ENCODE measurements at places on chromosomes 5 and 9. TPM values are rescaled to one million over a fixed set of nuclear protein-coding genes. Genes with fewer than 3 reads are reported as not detected.

The PLCXD3 gene
- 10.6 TPM for total RNA-seq

The OTP gene
- 0.27 TPM for total RNA-seq

GRCh38 chr9:109843641-109844040, 63.6 kb downstream of the PALM2AKAP2 start:
- peak; percentile 68 for DNase-seq

The WNK2 gene
- total RNA-seq = 47.4 TPM

DNA sequence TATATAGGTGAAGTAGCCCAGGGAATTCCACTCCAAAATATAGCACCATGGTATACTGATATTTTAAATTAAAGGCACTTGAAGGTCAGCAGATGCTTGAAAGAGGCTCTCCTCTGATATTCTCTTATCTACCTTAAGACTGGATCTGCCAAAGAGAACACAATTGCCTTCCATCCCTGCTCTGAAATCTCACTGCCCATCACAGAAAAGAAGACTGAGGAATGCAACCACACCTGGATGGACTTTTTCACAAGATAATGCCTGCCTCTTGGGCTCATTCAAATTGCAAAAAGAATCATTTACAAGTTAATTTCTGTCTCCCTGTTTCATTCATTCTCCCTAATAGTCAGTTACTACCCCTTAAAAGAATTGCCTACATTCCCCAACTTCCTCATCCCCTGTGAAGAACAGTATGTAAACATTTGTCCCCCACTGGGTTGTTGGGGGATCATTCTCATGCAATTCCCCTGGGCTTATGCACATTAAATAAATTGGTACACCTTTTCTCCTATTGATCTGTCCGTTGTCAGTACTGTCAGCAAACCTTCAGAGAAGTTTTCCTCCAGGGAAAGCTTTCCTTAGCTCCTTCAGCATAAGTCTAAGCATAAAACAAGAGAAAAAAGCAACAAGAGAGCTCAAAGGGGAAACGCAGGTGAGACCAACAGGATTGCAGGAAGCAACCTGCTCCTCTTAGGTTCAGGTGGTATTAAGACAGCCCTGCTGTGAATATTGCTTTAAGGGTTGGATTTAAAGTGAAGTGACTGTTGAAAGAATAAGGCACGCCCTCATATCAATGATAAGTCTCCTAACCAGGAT, 171.4 kb upstream of the SLC30A5 start:
- DNase-seq = no peak

GRCh38 chr5:128522336-128522735, 15.7 kb downstream of the FBN2 start:
- DNase-seq = no peak

- no peak for DNase-seq
Observed at GRCh38 chr9:128089299-128089698, 21.3 kb downstream of the SLC25A25 start.

DNA sequence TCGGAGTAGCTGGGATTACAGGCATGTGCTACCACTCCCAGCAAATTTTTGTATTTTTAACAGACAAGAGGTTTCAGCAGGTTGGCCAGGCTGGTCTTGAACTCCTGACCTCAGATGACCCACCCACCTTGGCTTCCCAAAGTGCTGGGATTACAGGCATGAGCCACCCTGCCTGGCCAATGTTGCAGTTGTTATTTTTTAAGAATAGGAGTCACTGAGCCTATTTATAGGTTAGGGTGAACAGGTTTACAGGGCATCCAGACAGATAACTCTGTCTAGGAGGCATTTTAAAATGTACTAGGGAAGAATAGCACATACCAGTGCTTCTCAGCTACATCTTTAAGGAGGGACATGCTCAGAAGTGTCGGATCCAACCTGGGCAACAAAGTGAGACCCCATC, 60.1 kb upstream of the BNC2 start:
- no peak for DNase-seq

DNA sequence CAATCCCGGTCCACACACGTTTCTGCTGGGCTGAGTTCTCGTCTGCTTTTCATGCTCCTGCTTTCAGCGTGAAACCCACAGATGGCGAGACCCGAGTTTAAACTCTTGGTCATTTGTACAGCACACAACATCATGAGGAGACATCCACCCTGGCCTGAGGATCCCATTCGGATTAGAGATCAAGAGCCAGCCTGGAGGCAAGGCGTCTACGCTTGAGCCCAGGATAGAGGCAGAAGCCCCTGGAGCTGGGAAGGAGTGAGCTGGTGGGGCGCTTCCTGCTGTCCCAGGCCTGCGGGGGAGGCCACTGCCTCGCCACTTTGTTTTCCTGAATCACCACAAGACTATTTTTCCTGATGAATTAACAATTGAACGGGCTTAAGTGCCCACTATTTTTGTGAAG, 281.9 kb upstream of the IRX4 start:
- DNase-seq = no peak

DNA sequence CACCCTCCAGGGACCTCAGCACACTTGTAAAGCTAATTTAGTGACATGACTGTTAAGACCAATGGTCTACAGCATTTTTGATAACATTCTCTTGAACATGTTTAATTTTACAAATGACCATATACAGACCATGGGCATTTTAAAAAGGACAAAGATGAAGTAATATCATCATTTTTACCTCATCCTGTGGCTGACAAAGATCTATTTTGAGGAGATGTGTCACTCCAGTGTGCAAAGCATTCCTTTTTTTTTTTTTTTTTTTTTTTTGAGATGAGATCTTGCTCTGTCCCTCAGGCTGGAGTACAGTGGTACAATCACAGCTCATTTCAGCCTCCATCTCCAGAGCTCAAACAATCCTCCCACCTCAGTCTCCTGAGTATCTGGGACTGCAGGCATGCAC, 118.2 kb upstream of the TBC1D2 start:
- no peak for DNase-seq

- no peak for DNase-seq
Observed at GRCh38 chr9:69157751-69158466, 16.2 kb upstream of the TJP2 start.

DNA sequence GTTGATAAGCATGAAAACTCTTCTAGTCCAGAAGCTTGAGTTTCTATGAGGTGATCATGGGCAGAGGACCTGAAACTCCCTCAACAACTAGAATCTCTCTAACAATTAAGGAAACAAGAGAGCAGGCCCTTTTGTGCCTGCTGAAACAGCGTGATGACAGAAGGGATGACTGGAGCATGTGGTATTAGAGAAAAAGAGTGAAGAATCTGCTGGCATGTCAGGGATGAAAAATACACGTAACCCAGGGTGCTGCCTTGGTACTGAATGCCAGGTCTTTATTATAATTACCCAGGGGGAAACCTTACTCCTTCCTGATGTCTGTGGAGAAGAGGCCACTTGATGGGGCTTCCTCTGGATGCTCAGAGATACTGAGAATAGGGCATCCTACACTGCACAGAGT, 167.8 kb downstream of the CRB2 start:
- DNase-seq = no peak

DNA sequence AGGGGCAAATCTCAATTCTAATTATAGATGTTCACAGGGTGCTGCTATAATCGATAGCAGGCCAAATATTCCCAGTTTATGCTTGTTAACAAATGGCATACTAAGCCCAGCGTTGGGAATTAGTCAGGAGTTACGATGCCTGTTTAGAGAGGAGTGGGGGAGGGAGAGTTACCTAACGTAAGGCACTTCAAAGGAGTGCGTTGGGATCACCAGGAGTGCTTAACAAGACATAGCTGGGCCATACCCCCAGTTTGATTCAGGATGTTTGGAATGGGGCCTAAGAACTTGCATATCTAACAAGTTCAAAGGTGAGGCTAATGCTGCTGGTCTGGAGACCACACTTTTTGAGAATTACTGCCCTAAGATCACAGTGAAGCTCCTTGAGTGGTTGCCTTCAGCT, 14.5 kb upstream of the SRP19 start:
- DNase-seq = no peak

- DNase-seq = no peak
Observed at GRCh38 chr5:181042722-181043121, 2.7 kb downstream of the BTNL9 start.

DNA sequence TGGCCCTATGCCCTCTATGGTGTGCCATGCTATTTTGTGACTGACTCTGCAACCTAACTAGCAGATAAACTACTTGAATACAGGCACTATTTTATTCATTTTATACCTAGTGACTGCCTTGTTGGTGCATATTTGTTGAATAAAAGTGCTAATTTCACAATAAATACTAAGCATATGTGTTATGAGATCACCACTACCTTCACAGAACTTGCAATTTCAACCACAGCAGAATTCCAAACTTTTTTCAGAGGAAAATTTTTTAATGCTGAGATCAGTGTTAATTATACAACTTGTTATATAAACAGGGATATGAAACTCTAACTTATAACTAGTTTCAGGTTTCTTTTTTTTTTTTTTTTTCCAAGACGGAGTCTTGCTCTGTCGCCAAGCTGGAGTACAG, 94.8 kb downstream of the NR3C1 start:
- no peak for DNase-seq

The SLC34A3 gene
- not detected for total RNA-seq

DNA sequence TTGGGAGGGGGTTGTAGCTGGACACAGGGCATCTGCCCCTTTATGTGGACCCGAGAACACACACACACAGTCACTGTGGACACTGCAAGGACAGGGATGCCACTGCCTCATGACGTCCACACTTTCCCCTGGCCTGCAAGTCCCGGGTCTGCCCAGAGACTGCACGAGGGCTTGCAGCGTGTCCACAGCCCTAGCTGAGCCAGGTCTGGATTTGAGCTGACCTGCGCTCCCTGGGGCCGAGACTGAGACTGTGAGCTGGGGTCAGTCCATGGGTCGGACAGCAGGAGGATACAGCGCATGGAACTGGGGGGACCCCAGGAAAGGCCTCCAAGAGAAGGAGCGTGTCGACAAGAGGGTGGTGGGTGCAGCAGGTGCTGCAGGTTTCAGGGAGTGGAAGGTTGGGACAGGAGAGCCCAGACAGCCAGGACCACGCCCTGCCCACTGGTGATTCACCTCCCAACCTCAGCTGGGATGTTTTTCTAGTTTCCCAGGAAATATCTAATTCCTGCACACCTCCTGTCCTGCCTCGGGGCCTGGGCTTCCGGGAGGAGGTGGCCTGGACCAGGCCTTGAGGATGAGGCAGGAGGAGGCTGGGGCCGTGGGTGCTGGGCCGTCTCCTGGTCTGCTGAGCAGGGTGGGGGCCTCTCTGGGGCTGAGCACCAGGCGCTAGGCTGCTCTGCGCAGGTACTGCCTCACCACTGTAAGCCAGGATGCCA, 806 bp upstream of the RNF224 start:
- DNase-seq = no peak

GRCh38 chr9:78620303-78620702, 323.4 kb downstream of the PSAT1 start:
- no peak for DNase-seq

The PHF24 gene
- 12.0 TPM for total RNA-seq

The MEF2C gene
- total RNA-seq = 114 TPM

The GARIN3 gene
- total RNA-seq = not detected

DNA sequence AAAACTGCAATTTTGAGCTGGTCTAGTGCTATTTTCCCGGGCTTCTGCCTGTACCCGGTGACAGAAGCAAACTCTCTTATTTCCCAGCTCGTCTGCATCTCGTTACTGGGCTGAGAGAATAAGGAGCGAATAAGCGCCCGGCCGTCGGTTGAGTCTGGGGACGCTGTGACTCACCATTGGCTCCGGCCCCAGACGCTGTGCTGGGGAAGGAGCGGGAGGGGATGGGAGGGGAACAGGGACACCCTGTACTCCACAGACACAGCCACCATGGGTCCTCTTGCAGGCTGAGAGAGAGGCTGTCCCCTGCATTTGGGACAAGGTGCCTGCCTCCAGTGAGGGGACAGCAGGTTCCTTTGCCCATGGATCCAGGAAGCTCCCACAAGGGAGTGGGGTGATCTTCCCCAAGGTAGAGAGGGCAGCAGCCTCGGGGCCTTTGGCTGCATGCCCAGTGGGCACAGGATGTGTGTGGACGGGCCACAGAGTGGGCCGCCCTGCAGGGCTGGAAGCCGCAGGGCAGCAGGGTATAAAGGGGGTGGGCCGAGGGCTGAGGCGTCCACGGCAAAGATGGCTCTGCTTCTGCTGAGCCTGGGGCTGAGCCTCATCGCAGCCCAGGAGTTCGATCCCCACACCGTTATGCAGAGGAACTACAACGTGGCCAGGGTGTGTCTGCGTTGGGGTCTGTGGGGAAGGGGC, at the start of gene LCN9:
Gene LCN9, plus strand, starts transcription at position 552 of the 693 bp plus-strand sequence. Its CDS starts 13 bp downstream, at position 565.
- no peak for DNase-seq

The NAIP gene
- total RNA-seq = 90.8 TPM

DNA sequence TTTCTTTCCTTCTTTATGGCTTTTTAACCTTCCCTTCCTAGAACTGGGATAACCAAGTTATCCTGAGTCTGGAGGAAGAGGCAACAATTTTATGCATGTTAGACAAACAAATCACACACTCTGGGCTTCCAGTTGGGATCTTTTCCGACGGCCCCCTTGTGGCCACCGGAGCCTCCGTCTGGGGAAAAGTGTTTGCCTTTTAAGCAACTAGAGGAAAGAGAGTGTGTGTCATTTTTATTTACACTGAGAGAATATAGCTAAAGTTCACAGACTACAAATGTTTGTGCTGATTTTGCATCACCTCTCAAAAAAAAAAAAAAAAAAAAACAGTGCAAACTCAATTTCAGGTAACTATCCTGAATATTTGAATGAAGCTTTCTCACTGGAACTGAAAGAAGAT, 126.2 kb downstream of the SEMA6A start:
- DNase-seq = no peak

DNA sequence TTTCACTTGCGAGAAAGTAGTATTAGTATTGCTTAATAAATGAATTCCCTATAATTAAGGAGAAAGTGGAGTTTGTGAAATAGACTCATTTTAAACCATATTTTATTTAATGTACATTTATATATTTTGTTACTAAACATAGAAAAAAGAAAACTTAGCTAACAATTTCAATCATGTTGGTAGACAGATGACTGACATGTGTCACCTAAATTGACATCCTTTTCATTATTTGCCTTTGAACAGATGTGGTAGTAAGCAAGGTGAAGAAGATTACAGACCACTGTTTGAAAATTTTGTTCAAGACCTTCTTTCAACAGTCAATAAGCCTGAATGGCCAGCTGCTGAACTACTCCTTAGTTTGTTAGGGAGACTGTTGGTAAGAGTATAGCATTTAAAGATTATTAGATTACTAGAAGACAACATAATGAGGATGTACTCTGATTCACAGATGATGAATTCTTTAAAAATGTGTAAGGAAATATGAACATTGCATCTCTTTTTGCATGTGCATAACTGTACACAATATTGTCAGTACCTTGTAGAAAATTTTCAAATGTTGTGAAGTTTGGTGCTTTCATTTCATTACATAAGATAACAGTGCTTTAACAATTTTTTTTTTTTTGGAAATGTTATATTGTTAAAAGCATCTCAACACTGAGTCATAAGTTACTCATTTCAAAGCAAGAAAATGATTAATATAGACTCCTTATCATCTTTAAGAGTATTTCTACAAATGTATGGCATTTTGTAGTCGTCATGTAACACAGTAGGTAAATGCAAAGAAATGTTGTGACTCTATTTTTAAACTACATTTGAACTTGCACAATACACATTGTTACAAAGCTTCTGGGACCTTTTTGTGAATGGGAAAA, 139.5 kb downstream of the NIPBL start:
- no peak for DNase-seq

- DNase-seq = no peak
Observed at GRCh38 chr9:16898464-16898863, 28.0 kb upstream of the BNC2 start.

The DNAJC25 gene
- 4.4 TPM for total RNA-seq

The SPINK7 gene
- not detected for total RNA-seq

All from cerebellum (tissue), 4 donors.